Uterus (tissue), 4 donors: ENCODE measurements at places on chromosomes 3 and 15. TPM values are rescaled to one million over a fixed set of nuclear protein-coding genes. Genes with fewer than 3 reads are reported as not detected.

RTP1 gene
- total RNA-seq, result not detected

TM4SF18 gene
- 14.4 TPM for total RNA-seq

ARNT2 gene
- total RNA-seq, result 3.5 TPM

MFN1 gene
- 88.6 TPM for total RNA-seq

A4GNT gene
- not detected for total RNA-seq

TMOD3 gene
- total RNA-seq, result 48.6 TPM

TRIM42 gene
- total RNA-seq, result not detected

GADL1 gene
- not detected for total RNA-seq
